Left renal pelvis (tissue), 4 donors: ENCODE measurements at places on chromosomes 16 and 17.

- DNase-seq: no peak
These were observed 89.1 kb downstream of the KATNIP start for GRCh38 chr16:27638833-27639560.

DNA sequence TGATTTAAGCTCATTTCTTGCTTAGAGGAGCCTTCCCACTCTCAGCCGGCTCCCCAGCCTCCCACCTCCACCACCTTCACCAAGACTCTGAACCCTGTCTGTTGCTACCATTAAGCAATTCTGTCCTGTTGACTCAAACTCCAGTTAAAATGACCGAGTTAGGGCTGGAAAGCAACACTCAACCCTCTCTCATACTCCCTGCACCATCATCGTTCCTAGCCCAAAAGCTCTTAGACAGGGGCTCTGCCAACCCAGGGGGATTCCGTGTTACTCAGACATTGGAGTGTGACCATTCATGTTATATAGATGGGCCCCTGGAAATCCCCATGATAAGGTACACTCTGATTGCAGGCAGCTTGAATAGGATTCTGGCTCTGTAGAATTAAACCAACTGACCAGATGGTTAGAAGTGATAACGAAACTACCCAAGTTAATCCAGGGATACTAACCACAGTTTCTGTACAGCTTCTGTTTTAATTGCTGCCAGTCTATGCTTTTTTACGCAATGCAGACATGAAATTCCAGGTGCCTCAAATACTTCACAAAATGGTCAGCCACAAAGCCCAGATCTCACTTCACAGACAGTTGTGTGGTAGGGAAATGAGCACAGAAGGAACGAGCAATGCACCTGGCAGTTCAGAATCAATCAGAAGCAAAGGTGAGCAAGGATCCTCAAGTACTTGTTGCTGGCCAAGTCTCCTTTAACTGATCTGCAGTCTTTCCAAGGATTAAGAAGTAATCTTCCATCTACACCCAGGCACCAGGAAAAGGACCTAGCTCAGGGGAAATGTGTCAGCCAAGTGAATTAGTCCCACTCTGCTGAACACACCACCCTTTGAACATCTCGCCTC, 2.1 kb downstream of the SSTR2 start:
- no peak for DNase-seq

DNA sequence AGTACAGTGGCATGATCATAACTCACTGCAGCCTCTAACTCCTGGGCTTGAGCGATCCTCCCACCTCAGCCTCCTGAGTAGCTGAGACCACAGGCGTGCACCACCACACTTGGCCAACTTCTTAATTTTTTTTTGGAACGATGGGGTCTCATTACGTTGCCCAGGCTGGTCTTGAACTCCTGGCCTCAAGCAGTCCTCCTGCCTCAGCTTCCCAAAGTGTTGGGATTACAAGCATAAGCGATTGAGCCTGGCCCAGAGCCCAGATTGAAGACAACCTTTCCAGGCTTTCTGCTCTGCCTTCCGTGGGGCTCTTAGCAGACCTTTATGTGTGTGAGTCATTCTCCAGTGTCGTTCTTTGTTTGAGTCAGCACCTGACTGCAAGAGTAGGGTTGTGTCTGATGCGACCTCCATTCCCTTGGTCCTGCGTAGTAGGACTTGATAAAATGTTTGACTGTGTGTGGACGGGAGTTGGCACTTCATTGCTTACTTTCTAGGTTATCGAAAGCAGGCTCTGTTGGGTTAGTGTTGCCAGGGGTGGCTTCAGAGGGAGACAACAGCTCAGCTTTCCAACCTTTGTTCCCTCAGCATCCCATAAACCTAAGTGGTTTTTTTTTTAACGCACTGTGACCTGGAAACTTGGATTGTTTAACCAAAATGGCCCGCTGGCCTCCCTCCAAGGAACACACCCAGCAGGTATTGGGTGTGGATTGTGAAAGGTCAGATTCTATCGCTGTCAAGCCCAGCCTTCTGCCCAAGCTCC, 26.4 kb downstream of the EEF2K start:
- DNase-seq: no peak

DNA sequence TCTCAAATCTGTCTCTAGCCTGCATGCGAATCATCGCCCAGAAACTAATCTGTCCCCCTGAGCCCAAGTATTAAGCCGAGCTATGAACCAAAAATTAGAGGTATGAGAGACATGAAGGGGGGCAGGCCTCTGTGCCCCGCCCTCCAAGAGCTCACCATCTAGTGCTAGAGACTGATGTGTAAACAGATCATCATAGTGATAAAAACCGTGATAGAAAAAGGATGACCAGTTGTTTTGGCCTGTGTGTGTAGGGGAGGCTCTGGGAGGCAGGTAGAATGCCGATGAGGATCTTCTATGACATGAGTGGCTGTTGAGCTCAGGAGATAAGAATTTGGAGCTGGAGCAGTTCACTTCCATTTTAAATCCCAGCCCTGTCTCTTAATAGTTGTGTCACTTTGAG, 89.1 kb upstream of the TBX2 start:
- no peak for DNase-seq

DNA sequence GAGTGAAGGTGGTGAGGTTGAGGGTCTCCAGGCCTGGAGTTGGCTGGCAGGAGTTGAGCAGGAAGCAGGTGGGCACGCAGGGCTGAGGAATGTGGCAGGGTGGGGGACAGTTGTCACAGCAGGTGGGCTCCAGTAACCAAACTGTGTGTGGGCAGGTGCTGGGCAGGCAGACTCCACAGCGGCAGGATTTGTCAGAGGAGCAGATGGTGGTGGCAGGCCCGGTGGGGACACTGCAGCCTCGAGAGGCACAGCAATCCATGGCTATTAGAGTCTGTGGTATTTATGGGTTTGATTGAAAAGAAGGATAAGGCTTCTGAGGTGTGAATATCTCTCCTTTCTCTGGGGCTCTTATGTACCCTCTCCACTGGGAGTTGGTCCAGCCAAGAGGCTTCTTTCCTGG, at the start of gene KRTAP3-3:
KRTAP3-3 (minus strand) TSS at position 326 of the 400 bp plus-strand sequence; CDS start at position 259, 67 bp downstream.
- DNase-seq: no peak

DNA sequence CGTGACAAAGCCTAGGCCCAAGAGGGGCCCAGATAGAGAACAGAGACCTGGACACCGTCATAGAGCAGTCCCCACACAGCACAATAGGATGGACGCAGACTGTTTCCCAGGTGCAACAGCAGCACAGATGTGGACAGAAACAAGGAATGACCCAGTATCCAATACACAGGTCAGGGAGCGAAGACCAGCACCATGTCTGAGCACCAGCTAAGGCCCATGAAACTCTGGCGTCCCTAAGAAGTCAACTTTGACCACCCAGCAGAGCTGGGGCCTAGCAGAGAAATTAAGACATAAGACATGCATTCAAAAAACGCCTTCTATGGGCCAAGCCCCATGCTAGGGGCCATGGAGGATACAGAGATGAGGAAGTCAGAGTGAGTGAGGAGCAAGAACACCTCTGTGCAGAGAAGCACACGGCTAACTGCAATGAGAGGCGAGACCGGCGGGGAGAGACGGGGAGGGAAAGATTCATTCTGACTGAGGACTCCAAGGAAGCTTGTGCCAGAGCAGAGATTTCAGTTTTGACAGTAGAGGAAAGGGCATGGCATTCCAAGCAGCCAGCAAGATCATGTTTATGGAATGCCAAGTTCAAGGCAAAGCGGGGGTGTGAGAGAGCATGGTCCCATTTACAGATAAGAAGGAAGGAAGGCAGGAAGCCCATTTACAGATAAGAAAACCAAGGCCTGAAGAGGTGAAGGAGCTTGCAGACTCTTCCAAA, 50.8 kb downstream of the PITPNM3 start:
- no peak for DNase-seq

- no peak for DNase-seq
These were observed 12.8 kb upstream of the CHMP6 start for GRCh38 chr17:80978499-80979497.

DNA sequence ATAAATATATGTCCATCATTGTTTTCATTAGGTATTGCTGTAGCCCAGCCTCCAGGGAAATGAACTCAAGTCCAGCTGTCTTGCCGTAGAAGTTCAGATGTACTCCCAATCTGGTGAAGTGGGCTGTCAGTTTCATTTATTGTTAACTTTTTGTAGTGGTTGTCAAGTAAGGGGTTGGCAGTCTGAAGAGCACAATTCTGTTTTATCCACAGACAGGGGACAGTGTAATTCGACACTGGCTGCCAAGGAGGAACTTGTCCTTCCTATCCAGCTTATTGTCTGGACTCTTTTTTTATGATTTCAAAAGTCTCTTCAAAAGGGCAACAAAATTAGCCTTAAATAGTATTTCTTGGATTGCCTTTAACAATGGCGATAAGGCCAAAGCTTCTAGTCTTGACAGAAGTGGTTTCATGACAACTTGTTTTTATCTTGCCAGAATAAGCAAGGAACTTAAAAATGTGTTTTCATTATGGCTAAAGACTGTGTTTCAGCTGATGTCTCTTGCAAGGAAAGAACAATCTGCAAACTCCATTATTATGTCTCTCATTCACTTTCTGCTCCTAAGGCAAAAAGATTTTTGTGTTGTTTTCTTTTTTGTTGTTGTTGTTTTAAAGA, 73.9 kb upstream of the TANC2 start:
- DNase-seq: no peak

- no peak for DNase-seq
These were observed 655 bp upstream of the MTHFSD start for GRCh38 chr16:86555704-86556075.

DNA sequence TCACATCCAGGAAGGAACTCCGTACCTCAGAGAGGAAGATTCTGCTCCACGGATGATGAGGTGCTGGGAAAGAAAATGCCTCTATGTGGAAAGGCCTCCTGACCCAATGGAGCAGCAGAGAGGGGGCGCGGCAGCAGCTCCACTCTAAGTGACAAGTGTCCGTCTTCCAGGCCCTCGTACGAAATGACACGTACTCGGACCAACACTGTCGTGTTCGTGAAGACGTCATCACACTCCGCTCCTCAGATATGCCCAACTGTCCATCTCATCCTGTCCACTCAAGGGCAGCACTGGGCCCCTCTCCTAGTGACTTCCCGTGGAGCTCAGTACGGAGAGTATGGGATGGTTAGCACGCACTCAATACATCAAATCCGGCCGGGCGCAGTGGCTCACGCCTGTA, 32.2 kb downstream of the MRM3 start:
- no peak for DNase-seq

GRCh38 chr16:82616356-82616755, 10.4 kb upstream of the CDH13 start:
- no peak for DNase-seq

- DNase-seq: no peak
These were observed 14.1 kb upstream of the DBNDD1 start for GRCh38 chr16:90033387-90033786.
